ENCODE measurements at places on chromosomes 1 and 21. TPM values are rescaled to one million over a fixed set of nuclear protein-coding genes. Genes with fewer than 3 reads are reported as not detected.

The OR6K3 gene
- not detected for total RNA-seq

The RIIAD1 gene
- total RNA-seq, result not detected

The FALEC gene
- total RNA-seq, result not detected

The FAM177B gene
- not detected for total RNA-seq

The ARID1A gene
- total RNA-seq, result 51.6 TPM

The EXO1 gene
- 26.6 TPM for total RNA-seq
